ENCODE measurements at places on chromosomes 1 and 21. TPM values are rescaled to one million over a fixed set of nuclear protein-coding genes. Genes with fewer than 3 reads are reported as not detected.

The ANP32E gene
- 12.3 TPM for total RNA-seq

The ALPL gene
- total RNA-seq: not detected

The KRTAP8-1 gene
- total RNA-seq: not detected

The VN1R5 gene
- total RNA-seq: not detected

The PDE4DIP gene
- 38.8 TPM for total RNA-seq

The ADORA3 gene
- total RNA-seq: not detected

The CDKN2C gene
- 1.6 TPM for total RNA-seq

The AUNIP gene
- total RNA-seq: 5.2 TPM

The PRMT2 gene
- total RNA-seq: 144 TPM

The C4BPA gene
- total RNA-seq: not detected

The KIF14 gene
- total RNA-seq: 17.7 TPM

The TINAGL1 gene
- total RNA-seq: 539 TPM

The FCN3 gene
- not detected for total RNA-seq

The GPR3 gene
- 1.0 TPM for total RNA-seq

The PALMD gene
- 5.4 TPM for total RNA-seq

The RAB25 gene
- total RNA-seq: 66.7 TPM

The AADACL4 gene
- not detected for total RNA-seq

The CENPF gene
- total RNA-seq: 37.5 TPM

The RGS2 gene
- total RNA-seq: 7.2 TPM

The PADI4 gene
- not detected for total RNA-seq

The CREB3L4 gene
- 5.7 TPM for total RNA-seq

The TP73 gene
- total RNA-seq: 2.1 TPM

The SCCPDH gene
- total RNA-seq: 4.7 TPM

The TDRD5 gene
- total RNA-seq: not detected

The PLCH2 gene
- total RNA-seq: 124 TPM

All from hair follicular keratinocyte (primary cell).